ENCODE measurements at places on chromosomes 1 and 21.

DNA sequence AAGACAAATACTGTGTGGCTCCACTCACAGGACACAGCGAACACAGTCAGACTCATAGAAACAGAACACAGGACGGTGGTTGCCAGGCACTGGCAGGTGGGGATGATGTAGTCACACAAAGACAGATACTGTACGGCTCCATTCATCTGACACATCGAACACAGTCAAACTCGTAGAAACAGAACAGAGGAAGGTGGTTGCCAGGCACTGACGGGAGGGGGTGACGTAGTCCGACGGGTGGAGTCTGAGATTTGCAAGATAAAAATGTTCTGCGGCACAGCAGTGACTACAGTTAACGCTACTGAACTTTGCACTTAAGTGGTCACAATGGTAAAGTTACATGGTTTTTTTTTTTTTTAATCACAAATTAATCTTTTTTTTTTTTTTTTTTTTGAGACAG is 18.7 kb downstream of the C21orf58 start:
- DNase-seq: no peak

DNA sequence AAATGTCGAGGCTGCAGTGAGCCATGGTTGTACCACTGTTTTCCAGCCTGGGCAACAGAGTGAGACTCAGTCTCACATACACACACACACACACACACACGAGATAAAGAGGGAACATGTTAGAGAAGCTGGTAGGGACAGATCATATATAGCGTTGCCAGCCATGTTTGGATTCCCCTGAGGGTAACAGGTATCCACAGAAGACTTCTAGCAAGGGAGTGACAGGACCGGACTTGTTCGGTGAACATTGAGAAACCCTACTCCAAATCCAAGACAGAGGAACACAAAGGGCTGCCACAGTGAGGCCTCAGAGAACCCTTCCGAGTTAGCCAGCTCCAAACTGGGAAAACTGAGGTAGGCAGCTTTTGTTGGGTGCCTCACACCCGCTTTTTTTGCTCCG is 3.7 kb upstream of the SARS1 start:
- DNase-seq: no peak

GRCh38 chr1:91645031-91645430 is 144.4 kb downstream of the CDC7 start:
- no peak for DNase-seq

DNA sequence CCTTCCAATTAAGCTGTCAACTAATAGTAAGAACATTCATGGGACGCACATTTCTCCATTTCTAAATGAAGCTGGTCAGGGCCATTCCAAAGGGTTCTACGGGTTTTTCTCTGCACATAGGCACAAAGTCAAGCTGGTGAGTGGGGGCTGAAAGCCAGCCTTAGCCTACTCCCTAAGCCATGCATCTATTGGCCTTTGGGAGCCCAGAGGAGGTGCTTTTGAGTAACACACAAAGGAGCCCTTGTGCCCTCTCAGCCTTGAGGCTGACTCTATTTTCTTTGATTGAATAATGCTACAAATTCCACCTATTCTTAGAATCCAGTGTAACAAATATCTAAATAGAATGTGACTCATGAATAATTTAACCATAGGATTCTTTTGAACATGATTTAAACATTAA is 73.6 kb downstream of the RGS13 start:
- DNase-seq: no peak

DNA sequence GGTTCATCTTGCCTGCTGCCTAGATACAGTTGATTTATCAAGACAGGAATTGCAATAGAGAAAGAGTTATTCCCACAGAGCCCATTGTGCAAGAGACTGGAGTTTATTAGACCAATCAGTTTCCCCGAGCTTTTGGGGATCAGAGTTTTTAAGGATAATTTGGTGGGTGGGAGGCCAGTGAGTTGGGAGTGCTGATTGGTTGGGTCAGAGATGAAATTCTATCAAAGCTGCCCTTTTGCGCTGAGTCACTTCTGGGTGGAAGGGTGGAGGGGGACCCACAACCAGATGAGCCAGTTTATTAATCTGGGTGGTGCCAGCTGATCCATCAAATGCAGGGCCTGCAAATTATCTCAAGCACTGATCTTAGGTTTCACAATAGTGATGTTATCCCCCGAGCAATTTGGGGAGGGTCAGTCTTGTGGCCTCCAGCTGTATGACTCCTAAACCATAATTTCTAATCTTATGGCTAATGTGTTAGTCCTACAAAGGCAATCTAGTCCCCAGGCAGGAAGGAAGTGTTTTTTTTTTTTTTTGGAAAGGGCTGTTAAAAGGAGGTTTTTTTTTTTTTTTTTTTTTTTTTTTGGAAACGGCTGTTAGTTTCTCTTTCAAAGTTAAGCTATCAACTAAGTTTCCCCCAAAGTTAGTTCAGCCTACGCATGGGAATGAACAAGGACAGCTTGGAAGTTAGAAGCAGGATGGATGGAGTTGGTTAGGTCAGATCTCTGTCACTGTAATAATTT is 7.4 kb downstream of the SLC16A4 start:
- no peak for DNase-seq

DNA sequence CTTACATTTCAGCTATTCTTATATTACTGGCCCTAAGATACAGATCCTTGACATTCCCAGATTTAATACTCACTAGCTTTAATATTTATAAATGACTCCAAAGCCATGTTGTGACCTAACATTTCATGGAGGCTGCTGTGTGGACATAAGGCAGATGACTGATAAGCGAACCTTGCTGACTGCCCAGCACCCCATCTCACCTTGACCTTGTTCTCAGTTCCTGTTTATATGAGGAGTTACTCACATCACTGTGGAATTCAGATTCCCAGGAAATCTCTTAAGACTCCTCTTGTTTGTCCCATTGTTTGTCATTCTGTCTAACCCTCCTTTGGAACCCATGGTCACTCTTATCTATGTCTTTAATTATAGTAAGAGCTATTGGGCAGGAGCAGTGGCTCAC is 21.9 kb downstream of the RAB3B start:
- no peak for DNase-seq

DNA sequence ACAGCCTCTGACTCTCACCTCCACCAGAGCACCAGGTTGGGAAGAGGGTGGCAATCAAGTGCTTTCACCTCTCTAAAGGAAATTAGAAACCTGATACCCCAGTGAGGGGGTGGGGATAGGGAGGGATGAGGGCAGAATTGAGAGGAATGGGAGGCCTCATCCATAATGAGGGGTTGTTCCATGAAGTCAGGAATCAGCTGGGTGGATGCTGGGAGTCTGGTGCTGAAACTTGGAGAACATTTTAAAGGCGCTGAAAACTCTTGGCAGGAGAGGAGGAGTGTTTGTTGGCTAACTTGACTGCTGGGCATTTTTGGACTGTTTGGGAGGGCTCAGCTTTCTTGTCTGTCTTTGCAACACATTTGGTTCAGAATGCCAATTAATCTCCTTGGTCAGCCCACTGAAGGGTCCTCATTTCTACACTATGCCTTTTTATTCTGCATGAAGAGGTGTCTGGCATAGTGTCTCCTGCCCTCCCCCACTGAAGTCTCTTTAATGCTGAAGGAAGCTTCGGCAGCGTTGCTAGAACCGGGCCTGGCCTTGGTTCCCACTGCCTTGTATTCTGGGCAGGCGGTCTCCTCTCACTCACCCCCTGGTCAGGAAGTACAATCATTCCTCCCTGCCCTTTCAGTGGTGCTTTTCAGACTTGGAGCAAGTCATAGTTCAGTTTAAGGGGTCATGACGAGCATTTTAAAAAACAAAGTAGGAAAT is 2.2 kb downstream of the PHGDH start:
- no peak for DNase-seq
